ENCODE measurements at places on chromosomes 12 and 14.

DNA sequence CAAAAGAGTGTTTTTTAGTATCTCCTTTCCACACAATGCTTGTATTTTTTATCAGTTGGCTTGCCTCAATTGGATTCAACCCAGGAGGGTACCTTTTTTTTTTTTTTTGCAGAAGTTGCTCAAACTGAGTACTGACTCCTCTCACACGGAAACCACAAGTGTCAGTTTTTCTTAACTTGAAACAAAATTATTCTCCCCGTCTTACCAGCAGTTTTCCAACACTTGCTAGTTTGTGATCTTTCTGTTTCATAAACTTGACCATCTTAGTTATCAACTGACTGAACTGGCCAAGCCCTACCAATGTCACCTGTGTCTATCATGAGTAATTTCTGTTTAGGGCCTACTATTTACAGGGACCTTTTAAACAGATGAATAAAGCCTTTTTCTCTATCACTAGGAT, 34.1 kb upstream of the ITPR2 start:
- DNase-seq = no peak

DNA sequence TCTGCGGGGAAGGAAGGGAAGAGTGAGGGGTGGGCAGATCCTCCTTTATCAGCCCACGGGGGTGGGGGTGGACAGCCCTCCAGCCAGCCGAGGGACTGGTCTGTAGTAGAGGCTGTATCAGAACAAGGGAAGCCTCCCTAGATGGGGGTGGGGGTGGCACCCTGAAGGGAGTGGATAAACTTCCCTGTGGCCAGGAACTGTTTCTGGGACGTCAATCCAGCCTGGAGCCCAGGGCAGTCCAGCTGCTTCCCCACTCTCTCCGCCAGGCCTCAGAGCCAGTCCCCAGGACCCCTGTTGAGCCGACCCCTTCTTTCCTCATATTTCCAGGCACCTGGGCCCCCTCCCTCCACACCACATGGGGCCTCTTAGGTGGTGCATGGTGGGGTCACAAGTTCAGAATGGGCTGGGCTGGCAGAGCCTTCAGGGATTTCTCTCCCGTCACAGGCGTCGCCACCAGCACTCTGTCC, 6.7 kb downstream of the PLD4 start:
- no peak for DNase-seq

GRCh38 chr14:96906434-96906833, 109.3 kb downstream of the VRK1 start:
- DNase-seq = no peak

GRCh38 chr14:74913986-74914573, 9.0 kb downstream of the RPS6KL1 start:
- no peak for DNase-seq

DNA sequence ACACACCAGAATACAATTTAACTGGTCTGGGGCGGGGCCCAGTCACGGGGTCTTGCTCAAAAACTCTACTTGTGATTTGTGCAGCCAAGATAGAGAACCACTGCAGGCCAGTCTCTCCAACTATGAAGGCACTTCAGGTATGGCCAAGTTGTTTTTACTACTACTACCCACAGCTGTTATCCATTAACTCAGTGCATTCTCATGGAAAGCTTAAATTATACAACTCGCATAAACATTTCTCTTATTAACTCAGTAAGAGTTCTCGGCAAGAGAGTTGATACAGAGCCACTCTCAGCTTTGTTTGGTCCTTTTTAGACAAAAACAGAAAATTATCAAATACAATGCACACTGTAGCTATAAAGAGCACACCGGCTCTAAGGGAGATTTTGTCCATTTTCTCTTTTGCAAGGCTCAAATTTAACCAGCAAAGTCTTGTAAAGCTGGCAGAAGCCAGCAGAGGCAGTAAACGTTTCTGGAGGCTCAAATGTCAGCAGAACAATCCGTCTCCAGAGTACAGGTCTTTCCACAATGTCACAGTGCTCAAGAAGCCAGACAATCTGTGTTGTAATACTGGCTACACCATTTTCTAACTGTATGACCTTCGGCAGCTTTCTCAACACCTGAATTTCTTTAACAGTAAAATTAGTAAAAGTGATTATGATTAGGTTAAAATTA, 85.9 kb downstream of the PTGER2 start:
- DNase-seq = no peak

GRCh38 chr12:30763053-30763452, 8.3 kb upstream of the CAPRIN2 start:
- no peak for DNase-seq

DNA sequence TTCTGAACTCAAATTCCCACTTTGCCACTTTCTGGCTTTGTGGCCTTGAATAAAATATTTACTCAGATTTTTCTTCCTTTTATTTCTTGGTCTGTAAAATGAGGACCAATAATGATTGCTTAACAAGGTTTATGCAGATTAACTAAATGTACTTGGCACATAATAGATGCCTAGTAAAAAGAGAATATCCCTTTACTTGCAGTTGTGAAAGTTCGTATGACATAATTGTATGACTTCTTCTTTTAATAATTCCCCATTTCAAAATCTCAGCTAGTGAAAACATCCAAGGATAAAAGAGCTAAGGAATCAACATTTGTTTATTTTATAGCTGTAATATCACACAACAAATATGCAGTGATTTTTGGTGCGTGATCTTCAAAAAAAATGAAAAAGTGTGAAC, 215.6 kb upstream of the ATP2B1 start:
- no peak for DNase-seq

GRCh38 chr14:90717916-90718315, 98.3 kb downstream of the TTC7B start:
- DNase-seq = no peak

DNA sequence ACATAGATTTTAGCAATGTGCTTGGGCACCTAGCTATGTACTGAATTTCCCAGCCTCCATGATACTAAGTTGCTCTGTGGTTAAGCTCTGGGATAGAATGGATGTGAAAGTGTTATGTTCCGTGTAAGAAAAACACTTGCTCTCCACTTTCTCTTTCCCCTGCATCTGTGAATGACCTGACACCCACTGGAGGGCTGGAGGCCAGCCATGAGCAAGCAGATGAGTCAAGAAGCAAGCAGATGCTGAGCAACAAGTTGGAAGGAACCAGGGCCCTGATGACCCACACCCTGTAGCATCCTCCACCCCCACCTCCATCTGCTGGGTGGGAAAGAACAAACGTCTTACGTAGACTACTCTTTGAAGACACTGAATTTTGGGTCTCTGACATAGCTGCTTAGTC, 56.6 kb downstream of the EID3 start:
- DNase-seq = no peak

DNA sequence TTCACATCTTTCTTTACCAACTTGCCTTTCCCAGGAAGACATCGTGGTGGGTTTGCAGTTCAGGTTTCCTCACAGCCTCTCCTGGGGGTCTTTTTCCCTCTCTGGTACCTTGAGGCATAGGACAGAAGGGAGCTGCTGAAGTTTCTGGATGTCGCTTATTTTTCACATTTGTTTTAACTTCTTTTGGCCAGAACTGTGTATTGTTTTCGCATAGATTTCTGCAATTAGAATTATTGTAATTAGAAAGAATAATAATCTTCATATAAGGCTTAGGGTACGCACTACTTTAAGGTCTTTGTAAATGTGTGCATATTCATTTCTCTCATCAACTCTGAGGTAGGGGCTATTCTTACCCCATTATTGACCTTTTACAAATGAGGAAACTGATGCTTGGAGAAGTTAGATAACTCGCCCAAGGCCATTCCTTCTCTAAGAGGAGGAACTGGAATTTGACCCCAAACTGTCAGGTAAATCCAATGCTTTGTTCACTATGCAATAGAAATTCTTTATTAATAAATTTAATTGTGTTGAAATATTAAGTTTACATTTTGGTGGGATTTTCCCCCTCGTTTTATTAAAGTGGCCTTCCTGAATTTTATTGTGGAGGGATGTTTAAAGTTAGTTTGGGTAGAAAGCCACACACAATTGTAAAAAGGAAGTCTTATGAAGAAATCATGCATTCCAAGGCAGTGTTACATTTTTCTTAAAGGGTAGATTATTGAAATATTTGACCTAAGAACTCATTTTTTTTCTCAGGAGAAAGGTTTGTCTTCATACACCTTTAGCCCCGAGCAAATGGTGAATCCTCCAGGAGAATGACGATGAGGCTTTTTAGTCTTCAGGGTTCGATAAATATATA, 12.1 kb upstream of the SLC38A2 start:
- no peak for DNase-seq

- no peak for DNase-seq
These were observed 603.2 kb downstream of the C12orf50 start for GRCh38 chr12:87425942-87426554.

- DNase-seq = no peak
These were observed 65.7 kb downstream of the DAD1 start for GRCh38 chr14:22523283-22523682.

GRCh38 chr14:33553706-33554278, 397.1 kb downstream of the EGLN3 start:
- DNase-seq = no peak

DNA sequence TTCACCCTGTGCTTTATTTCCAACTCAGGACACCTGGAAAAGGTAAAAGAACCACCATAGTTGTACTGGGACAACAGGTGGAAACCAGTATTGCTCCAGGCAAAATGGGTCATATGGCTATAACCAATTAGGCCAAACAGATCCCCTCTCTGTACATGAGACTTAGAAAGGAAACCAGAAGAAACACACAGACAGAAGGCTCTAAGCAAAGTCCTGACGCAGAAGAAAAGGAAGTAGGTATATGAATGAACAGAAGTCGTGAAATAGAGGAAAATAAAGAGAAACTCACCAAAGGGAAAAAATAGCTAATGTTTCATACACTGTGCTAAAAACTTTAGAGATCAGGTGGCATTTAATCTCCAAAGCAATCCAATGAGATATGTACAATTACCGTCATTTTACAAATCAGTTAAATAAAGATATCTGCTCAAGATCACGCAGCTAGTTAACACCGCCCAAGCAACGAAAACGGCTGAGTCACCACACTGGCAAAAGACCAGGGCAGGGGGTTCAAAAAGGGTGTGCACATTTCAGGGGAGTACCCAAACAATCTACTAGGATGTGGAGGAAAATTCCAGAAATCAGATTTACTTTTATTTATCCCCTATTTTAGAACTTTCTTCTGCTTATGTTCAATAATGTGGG, 82.3 kb downstream of the ITPR2 start:
- DNase-seq = no peak

DNA sequence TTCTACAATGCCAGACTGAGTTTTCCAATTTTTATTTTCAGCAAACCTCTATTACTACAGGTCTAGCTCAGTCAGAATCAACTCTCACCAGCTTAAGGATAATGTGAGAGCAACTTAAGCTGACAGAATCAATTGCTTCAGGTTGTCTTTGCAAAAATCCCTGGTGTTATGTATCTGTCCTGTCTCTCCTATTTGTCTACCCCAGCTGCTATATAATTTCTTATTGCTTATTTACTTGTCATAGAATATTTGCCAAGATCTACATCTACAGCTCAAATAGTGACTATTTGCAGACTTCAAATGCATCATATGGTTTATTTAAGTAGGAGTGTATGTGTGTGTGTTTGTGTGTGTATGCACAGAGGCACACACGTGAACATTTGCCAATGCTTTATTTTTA, 54.1 kb downstream of the FOXG1 start:
- DNase-seq = no peak

GRCh38 chr14:92877757-92878431, 45.1 kb upstream of the CHGA start:
- no peak for DNase-seq

- DNase-seq = no peak
These were observed 2.3 kb upstream of the HSPB8 start for GRCh38 chr12:119176267-119177055.

DNA sequence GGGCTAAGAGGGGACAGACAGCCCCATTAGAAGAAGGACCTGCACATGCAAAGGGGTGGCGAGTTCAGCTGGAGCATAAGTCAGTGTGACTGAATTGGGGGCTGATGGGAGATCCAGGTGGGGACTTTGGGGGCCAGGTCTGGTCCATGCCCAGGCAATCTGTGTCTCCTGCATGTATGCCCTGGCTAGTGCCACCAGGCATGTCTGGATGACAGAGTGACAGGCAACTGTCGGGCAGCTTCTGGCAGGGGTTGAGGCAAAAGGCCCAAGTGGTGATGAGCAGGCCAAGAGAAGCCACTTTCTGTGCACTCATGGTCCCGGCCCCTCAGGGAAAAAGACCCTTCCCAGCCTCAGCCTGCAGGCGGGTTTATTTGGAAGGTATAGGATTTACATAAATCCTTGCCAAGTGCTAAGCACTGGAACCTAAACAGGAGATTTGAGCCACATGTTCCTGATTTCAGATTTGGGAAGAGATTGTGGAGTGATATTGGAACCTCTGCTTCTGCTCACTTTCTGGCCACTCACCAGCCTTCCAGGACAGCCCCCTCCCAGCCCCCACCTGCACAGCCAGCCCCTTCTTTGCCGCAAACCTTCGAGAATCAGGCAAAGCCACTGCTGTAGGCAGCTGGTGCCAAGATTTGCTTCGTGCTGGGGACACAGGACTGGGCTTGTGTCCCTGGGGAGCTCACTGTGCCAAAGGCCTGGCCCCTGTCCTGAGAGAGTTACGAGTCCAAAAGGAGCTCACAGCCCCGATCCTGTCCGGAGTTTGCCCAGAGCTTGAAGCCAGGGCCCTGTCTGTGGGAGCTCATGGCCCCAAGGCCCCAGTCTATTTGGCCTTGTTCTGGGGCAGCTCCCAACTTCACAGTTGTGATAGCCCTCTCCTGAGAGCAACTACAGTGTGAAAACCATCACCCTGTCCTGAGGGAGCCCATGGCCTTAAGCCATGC, 232.5 kb upstream of the RTL1 start:
- no peak for DNase-seq

DNA sequence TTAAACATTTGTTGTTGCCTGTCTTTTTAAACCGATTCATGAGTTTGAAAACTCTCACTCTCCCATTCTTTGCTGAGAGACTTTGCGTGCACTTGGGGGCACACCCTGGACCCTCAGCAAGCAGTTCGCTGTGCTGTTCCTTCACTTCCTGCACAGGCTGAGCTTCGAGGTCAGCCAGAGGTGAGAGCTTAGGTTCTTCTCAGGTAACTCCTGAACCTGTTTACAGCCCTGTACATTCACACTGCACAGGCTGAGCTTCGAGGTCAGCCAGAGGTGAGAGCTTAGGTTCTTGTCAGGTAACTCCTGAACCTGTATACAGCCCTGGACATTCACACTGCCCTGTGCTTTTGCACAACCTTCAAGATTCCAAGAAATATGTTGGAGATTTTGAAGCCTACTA, 9.8 kb upstream of the CLECL1 start:
- no peak for DNase-seq

GRCh38 chr14:69547701-69548348, 26.8 kb downstream of the CCDC177 start:
- DNase-seq = no peak

- no peak for DNase-seq
These were observed 365.9 kb upstream of the NOVA1 start for GRCh38 chr14:26963711-26964110.

Measured in stimulated activated CD4-positive, alpha-beta T cell treated with anti-CD3 and anti-CD28 coated beads, Interleukin-1b, Interleukin-23, amount 100 ng/mL, for 4 hours (primary cell).